A549 treated with ZK216348 at 1 μM for 4 hours (cell line): ENCODE measurements at places on chromosomes 4 and X. TPM values are rescaled to one million over a fixed set of nuclear protein-coding genes. Genes with fewer than 3 reads are reported as not detected.

The MAGED4 gene
- total RNA-seq, result 0.24 to 15.1 TPM (median 11.3 TPM) in 5 replicates

The NEXMIF gene
- total RNA-seq, result 0.01 to 0.02 TPM in 2 of 5 replicates, not detected in the others

The NSG1 gene
- total RNA-seq, result 3.2 to 6.3 TPM (median 4.5 TPM) in 5 replicates

The POLN gene
- total RNA-seq, result 0.46 to 1.2 TPM (median 0.88 TPM) in 5 replicates

The H2BW2 gene
- total RNA-seq, result not detected in 5 replicates

The HMGN5 gene
- 1.7 to 4.9 TPM (median 2.4 TPM) in 5 replicates for total RNA-seq

The CPLX1 gene
- total RNA-seq, result 0.46 to 1.5 TPM (median 0.88 TPM) in 5 replicates
